ENCODE measurements at places on chromosomes 16 and 17. TPM values are rescaled to one million over a fixed set of nuclear protein-coding genes. Genes with fewer than 3 reads are reported as not detected.

The GNG13 gene
- total RNA-seq, result not detected

The ZDHHC1 gene
- total RNA-seq, result 20.3 TPM

The SOX8 gene
- total RNA-seq, result 11.9 TPM

The ZG16 gene
- total RNA-seq, result not detected

The SRCIN1 gene
- 2.4 TPM for total RNA-seq

The IKZF3 gene
- 0.55 TPM for total RNA-seq

The UMOD gene
- total RNA-seq, result not detected

The CPSF4L gene
- total RNA-seq, result not detected

The PLCD3 gene
- 34.7 TPM for total RNA-seq

The TLCD3B gene
- 17.2 TPM for total RNA-seq
